ENCODE measurements at places on chromosomes 1 and 21. TPM values are rescaled to one million over a fixed set of nuclear protein-coding genes. Genes with fewer than 3 reads are reported as not detected.

GNG4 gene
- 4.5 TPM for polyA plus RNA-seq

GNAT2 gene
- not detected for polyA plus RNA-seq

SLC45A1 gene
- polyA plus RNA-seq, result 9.2 TPM

PRKAA2 gene
- 7.0 TPM for polyA plus RNA-seq

ACTA1 gene
- polyA plus RNA-seq, result 1.2 TPM

HCRTR1 gene
- not detected for polyA plus RNA-seq

PPP2R5A gene
- polyA plus RNA-seq, result 36.6 TPM

RAB3B gene
- polyA plus RNA-seq, result 0.60 TPM

PLPPR5 gene
- polyA plus RNA-seq, result not detected

IKBKE gene
- 3.4 TPM for polyA plus RNA-seq

Measured in kidney (tissue), 22 donors.